ENCODE measurements at places on chromosomes 3 and 15. TPM values are rescaled to one million over a fixed set of nuclear protein-coding genes. Genes with fewer than 3 reads are reported as not detected.

The MCF2L2 gene
- total RNA-seq = 0.79 TPM

The RFTN1 gene
- 21.8 TPM for total RNA-seq

The CADPS gene
- total RNA-seq = 0.07 TPM

The CNOT10 gene
- 10.8 TPM for total RNA-seq

The GALNT15 gene
- 15.9 TPM for total RNA-seq

The LDHAL6B gene
- not detected for total RNA-seq

The COMMD4 gene
- 20.1 TPM for total RNA-seq

The KCNMB3 gene
- 0.78 TPM for total RNA-seq

The C2CD4A gene
- 0.79 TPM for total RNA-seq

The RETNLB gene
- not detected for total RNA-seq

The SETD2 gene
- 36.3 TPM for total RNA-seq

The NUDT16 gene
- 11.7 TPM for total RNA-seq

The SNTN gene
- total RNA-seq = not detected

The HRH1 gene
- 1.3 TPM for total RNA-seq

The CDCP1 gene
- 0.47 TPM for total RNA-seq

The TNNC1 gene
- 6,422 TPM for total RNA-seq

The LRRC2 gene
- total RNA-seq = 160 TPM

The IL16 gene
- total RNA-seq = 2.4 TPM

The GP5 gene
- not detected for total RNA-seq

The GREM1 gene
- total RNA-seq = 4.5 TPM

The CDC25A gene
- total RNA-seq = 0.58 TPM

Data from psoas muscle (tissue), 8 donors.